ENCODE measurements at places on chromosomes 6 and 20. TPM values are rescaled to one million over a fixed set of nuclear protein-coding genes. Genes with fewer than 3 reads are reported as not detected.

DNA sequence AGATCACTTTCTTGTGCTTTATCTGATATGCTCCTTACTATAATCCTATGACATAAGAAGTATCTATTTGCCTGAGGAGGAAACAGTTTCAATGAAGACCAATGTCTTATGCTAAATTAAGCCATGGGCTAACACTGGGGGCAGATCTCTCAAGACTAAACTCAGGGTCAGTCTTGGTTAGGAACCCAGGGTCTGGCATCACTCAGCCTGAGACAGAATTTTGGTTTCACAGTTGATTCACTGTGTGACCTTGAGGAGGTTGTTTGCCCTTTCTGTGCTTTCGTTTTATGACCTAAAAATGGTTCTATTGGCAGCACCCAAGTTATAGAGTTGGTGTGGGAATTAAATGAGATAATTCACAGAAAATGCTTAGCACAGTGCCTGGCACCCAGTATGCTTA, 4.9 kb upstream of the BCAS1 start:
- DNase-seq, result no peak

DNA sequence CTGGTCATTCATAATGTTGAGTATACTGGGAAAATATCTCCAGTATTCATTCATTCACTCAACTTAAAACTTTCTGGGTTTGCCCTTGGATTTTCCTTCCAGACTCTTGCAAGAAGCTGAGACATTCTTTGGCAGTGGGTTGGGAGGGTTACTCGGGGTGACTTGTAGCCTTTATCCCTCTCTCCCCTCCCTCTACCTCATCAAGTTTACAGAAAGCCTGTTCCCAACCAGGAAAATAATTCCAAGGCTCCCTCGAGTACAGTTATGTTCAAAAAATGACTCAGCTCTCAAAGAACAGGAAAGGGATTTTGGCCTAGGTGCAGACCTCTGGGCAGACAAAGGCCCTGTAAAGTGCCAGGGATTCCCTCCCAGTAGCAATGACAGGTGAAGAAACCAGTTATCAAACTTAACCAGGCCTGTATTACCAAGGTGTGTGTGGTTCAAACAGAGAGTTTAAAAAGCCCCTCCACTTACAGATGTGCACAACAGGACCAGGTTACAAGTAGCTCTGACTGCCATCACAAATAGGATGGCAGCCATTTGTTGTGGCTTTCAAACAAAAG, 22.2 kb downstream of the FKBP1A start:
- DNase-seq, result peak; percentile 43

DNA sequence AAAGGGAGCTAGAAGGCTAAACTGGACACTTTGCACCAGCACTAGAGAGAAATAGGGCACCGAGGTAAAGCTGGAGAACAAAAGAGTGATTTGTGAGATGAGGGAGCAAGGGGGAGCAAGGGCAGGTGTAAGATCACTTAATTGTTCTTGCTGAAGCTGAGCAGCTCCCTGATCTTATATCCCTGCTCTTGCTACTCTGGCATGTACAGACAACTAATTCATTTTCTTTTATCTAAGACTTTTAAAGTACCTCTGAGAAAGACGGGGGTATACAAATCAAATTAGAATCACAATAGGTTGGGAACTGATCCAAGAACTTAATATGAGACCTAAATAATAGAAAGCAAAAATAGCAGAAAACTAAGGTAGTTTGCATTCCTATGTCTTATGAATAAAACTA, 381.7 kb upstream of the POU3F2 start:
- no peak for DNase-seq

Gene PAX1
- not detected for total RNA-seq

DNA sequence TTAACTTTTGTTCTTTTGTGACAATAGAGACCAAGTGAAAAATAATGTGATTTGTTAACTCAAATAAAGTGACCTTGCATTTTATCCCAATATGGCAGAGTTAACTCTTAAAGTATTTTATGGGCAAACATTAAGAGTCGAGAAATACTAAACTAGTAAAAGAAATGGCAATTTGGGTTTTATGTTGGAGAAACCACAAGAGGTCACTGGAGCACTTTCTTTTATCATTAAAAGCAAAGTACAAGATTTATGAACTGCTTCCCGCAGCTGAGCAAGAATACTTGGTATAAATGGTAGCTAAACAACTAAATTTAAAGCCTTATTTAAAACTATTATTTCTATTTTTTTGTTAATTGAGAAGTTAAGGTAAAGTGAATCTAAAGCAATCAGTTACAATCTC, 33.5 kb upstream of the MCM9 start:
- peak; percentile 16 for DNase-seq

DNA sequence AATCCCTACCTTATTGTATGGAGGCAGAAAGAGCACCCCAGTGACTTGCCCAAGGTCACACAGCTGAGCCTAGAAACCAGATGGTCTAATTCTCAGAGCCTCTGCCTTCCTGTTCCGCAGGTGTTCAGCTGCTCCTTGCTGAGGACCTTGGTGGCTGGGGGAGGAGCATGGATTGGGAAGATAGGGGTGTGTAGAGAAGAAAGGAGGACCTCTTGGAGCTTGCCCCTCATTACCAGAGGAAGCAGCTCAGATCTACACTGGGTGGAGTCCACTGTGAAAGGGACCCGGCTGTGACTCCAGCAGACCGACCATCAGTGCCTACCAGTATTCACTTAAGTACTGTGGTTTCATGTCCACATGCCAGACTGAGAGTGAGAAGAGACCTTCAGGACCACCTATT, 15.2 kb downstream of the FOXP4 start:
- DNase-seq, result no peak

GRCh38 chr6:33082702-33083101, 6.9 kb downstream of the HLA-DPB1 start:
- DNase-seq, result no peak

DNA sequence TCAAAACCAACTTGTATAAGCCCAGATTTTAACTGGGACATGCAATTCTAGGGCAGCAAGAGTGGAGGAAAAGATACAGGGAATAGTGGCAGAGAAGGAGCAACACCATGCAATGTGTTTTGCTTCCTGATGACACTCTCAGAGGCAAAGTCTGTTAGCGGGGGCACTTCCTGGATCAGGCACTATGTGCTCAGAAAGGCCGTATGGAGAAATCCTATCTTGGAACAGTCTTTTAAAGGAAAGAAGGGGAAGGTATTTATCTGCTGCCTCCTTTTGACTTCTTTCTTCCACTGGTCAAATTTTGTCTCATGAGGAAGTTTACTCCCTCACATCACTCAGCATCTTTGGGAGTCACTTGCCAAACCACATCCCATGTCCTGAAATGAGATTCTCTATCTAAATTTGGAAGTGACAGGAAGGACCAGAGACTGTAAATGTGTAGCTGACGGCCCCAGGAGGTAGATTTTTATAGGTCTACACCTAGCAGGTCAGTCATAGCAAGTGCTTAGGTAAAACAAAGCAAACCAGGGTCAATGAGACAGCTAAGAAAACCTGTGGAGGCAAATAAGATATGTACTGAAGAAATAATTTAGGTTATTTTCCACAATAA, 91.7 kb upstream of the ELOVL5 start:
- no peak for DNase-seq

Gene ENPP4
- not detected for total RNA-seq

- DNase-seq, result peak; percentile 50
Observed at GRCh38 chr6:125974214-125974866, 12.0 kb upstream of the TRMT11 start.

Gene LRRN4
- 0.26 TPM for total RNA-seq

- DNase-seq, result no peak
Observed at GRCh38 chr20:8394308-8394945, 262.4 kb downstream of the PLCB1 start.

DNA sequence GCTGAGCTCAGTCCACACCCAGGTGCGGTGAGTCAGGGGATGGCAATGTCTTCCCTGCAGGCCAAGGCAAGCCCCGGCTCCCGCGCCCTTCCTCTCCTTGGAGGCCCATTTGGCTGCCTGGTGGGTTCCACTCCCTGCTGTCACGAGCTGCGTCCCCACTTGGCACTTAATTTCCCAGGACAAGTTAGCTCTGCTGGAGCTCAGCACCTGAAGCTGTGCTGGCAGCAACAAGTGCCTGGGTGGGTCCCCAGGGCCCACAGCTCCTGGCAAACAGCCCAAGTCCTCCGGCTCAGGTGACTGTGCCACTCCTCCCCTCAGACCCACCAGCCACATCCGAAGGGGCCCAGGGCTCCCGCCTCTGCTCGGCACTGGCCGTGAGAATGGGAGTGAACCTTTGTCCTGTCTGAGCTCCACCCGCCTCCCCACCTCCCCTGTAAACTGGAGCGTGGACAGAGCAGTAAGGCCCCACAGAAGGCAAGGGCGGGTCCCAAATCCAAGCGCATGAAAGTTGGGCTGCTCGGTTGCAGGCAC, 16.9 kb downstream of the LAMA5 start:
- DNase-seq, result peak; percentile 95

DNA sequence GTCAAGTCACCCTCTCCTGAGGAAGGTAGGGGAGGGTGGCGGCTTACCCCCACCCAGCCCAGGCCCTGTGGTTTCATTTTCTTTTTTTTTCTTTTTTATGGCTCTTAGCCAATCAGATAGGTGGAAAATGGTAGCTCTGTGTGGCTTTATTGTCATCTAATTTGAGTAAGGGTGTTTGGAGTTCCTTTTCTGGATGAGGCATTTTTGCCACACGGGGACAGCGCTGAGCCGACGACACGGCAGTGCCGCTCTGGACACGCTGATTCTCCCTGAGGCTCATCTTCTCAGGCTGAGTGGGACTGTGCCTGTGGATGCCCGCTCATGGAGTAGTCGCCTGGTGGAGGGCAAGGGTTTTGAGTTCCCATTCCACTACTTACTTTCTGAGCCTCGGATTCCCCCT, 37.6 kb upstream of the ANGPT4 start:
- DNase-seq, result no peak

Gene ENPP5
- not detected for total RNA-seq

Gene OR2W1
- not detected for total RNA-seq
